Activated T-helper 1 cell treated with Interleukin-2 at 50 U/mL for 16 hours (primary cell): ENCODE measurements at places on chromosomes 6 and 20.

GRCh38 chr6:150627585-150628025 is 27.9 kb downstream of the PLEKHG1 start:
- DNase-seq: no peak

GRCh38 chr6:8069631-8070284 is 5.6 kb upstream of the BLOC1S5 start:
- DNase-seq: no peak

DNA sequence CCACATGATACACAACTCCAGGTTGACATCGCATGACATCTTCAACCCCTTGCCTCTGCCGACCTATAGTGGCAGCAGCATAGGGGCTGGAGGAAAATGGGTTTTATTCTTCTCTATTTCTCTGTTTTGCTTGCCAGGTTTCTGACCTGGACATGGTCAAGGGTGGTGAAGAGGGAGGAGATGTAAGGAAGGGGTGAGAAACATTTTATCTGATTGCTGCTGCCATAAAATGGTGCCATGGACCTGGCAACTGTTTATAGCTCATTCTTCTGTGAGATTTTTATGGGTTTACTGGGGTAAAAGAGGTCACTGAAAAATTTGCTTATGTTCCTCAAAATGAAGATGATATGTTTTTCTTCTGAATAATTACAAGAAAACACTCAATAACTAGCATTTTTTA is 266.7 kb upstream of the FOXQ1 start:
- no peak for DNase-seq

- no peak for DNase-seq
Observed at GRCh38 chr20:57378646-57379262, 12.4 kb upstream of the RBM38 start.

DNA sequence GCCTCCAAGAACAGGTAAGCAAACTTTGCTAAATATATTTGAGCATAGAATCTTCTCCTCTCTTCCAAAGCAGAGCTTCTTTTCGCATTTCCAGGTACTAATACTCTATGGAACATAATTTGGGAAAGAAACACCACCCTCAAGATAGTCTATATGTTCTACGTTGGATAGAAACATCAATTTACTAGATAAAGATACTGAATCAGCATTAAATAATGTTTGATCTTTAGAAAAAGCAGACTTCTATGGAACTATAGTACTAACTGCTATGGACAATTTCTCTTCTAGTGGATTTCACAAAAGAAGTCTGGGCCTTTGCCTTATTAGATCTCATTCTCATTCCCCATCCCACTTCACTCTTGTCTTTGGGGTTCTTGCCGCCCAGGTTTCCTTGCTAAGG is 103.0 kb downstream of the CDK19 start:
- no peak for DNase-seq

- no peak for DNase-seq
Observed at GRCh38 chr20:63056236-63057170, 49.7 kb upstream of the BHLHE23 start.
